ENCODE measurements at places on chromosomes 7 and 10.

GRCh38 chr10:23060918-23061317, 34.5 kb upstream of the MSRB2 start:
- no peak for DNase-seq

DNA sequence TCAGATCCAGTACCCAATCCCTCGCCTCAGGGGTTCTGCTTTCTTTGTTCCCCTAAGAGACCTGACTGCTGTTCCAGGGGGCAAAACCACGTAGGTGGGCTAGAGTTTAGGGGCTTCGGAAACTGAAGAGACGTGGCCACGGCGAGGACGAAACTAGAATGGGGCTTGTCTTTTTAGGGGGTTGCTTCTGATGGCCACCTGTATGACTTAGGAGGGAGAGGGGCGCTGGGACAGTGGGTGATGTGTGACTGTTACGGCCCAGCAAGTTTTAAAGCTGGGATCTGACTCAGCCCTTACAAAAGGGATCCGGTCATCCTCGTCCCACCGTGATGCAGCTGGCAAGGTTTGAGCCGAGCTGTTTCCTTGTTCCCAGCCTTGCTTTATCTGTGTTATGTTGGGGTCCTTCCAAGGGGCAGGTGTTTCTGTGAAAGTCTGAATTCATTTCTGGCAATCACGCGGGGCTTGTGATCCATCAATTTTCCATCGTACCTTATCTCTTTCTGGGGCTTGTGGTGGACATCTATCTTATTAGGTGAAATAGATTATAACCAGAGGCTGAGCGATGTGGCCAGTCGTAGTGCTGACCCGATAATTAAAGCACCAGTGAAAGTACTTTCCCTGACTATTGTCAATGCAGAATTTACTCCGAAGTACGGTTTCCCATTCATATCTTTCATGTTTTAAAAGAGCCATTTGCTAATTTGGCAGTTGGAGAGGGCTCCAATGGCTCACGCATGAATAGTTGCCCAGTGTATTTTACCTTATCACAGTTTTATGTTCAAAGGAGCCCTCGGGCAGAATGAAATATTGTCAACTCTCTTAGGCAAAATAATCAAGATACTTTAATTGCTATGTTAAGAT, 830 bp downstream of the MET start:
- peak; percentile 12 for DNase-seq

GRCh38 chr10:106511917-106512316, 652.6 kb downstream of the SORCS1 start:
- no peak for DNase-seq

DNA sequence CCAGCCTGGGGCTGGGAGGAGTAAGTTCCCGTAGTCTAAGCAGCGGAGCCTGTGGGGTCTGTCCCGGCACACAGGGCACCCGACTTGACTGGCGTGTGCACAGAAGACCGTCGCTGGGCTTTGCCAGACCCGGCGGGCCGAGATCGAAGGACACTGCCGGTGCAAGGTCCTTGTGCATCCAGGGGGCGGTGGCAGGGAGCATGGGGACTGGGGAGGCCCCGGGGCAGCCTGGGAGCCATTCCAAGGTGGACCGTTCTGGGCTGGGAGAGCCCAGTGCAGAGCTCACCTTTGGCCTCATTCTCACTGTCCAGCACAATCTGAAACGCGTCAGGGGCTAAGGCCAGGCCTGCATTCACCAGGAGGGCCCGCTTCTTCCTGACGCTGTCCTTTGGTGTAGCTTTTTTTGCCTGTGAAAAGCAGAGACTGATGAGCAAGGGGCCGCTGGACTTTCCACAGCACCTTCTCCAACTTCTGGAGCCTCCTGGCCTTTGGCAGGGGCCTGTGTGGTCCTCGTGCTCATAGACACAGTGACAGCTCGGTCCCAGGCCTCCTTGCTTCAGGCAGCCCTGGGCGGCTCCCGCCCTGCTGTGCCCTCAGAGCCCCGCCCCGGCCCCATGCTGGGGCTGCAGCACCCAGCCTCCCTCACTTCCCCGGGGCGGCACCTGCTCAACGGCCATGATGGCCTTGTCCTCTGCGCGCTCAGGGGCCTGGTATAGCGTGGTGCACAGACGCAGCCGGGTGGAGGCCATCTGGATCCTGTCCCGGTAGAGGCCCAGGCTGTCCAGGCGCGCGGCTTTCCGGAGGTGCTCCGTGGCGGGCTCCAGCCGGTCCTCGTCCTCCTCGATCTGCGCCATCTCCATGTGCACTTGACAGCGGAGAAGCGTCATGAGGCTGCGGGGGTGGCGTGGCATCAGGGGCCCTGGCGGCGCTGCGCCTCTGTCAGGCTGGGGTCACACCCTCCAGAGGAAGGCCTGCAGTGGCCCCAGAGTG, 20.3 kb downstream of the CFAP46 start:
- no peak for DNase-seq

GRCh38 chr10:125783957-125784356, 8.3 kb upstream of the MMP21 start:
- DNase-seq: no peak

DNA sequence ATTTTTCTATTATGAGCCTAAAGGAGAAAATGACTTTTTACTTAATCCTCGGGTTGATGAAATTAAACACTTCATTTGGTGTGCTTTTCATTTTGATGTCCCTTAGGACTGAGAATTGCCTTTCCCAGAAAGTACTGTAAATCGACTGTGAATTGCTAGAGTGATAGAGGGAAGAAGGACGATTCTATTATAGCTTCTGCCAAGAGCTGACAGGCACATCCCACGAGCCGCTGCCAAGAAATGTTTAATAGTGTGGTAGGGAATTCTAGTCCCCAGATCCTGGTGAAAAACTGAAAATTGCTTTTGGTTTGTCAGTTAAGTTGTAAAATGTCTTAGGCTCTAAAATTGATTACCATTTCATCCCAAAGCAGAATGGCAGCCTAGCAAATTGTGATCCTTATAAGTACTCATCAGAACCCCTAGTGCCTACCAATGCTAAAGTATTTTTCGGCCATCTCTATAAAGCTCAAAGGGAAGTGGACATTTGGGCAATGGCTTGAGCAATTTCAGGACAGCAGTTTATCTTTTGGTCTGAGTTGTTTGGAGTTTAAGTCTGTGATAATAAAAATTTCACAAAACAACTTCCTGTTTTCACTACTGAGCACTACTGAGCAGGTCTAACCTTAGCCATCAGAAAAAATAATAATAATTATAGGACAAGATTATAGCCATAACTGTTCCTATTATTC, 44.6 kb upstream of the HYCC1 start:
- no peak for DNase-seq

DNA sequence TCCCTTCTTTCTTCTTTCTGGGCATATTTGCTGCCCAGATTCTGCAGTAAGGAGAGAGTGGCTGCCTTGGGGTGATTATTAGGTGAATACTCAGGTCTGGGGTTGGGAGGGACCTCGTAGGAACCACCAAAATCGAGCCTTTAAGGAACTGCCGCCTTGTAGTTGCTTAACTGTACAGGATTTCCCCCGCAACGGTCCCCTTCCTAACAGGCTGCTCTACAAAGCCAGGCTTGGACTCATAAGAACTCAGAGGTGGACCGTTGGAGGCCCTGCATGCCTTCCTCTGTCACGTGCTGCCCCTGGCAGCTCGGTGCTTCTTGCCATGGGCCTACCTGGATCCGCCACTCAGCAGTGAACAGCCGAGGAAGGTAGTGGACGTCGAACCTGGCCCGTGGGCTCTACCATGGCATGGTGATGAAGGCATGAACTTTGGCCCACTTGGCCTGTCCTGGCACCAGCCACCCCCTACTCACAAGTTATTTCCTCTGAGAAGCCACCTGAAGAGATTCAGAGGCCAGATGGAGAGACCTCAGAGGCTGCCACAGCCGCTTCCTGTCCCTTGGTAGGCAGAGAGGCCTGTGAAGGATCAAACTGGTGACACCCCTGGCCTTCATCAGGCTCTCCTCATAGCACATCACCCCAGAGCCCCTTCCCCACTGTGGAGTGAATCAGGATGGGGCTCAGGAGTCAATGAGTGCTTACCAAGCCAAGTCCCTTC, 54.6 kb downstream of the NOD1 start:
- DNase-seq: no peak

DNA sequence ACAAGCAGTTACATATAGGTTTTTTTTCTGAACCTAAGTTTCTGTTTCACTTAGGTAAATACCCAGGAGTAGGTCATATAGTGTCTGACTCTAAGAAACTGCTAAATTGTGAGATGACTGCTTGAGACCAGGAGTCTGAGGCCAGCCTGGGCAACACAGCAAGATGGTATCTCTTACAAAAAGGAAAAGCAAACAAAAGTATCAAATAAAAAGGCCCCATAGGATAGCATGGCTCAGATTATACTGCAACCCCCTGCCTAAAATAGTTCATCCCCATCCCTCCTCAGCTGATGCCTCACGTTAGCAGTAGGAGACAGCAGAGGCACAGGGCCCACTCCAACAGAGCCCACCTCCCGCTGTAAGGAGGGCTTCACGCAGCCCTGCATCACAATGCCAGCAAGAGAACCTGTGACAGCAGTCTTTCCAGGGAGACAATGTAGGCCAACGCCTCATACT, 90.3 kb downstream of the SRPK2 start:
- DNase-seq: no peak

- no peak for DNase-seq
Measured at GRCh38 chr7:33654676-33655075, 250.7 kb upstream of the BMPER start.

GRCh38 chr7:110454713-110455112, 636.2 kb upstream of the LRRN3 start:
- DNase-seq: no peak

- no peak for DNase-seq
Measured at GRCh38 chr10:24730811-24731210, 7.1 kb upstream of the ARHGAP21 start.

DNA sequence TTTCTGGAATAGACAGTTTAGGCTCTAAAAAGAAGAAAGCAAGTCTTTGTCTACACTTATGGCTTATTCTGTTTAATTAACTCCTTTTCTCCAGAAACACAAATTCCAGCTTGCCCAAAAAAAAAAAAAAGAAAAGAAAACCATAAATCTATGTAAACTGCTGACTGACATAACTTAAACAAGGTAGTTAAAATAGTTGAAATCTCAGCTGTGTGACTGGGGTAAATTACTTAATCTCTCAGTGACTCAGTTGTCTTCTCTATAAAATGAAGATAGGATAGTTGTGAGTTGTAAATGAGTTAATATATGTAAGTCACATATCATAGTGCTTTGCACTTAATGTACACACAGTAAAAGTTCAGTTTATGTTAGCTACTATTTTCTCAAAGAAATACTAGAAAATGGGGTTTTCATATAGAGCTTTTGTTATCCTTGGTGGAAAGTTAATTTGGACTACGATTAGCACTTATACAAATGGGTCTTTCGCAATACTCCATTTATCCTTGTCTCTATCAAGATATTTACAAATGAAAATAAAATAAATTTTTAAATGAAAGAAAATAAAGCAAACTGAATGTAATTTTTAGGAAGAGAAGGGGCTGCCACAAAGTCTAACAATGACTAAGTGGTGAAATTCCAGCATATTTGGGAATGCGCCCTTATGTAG, 200.9 kb downstream of the MBL2 start:
- no peak for DNase-seq

GRCh38 chr7:259751-260405, 30.1 kb upstream of the FOXL3 start:
- no peak for DNase-seq

DNA sequence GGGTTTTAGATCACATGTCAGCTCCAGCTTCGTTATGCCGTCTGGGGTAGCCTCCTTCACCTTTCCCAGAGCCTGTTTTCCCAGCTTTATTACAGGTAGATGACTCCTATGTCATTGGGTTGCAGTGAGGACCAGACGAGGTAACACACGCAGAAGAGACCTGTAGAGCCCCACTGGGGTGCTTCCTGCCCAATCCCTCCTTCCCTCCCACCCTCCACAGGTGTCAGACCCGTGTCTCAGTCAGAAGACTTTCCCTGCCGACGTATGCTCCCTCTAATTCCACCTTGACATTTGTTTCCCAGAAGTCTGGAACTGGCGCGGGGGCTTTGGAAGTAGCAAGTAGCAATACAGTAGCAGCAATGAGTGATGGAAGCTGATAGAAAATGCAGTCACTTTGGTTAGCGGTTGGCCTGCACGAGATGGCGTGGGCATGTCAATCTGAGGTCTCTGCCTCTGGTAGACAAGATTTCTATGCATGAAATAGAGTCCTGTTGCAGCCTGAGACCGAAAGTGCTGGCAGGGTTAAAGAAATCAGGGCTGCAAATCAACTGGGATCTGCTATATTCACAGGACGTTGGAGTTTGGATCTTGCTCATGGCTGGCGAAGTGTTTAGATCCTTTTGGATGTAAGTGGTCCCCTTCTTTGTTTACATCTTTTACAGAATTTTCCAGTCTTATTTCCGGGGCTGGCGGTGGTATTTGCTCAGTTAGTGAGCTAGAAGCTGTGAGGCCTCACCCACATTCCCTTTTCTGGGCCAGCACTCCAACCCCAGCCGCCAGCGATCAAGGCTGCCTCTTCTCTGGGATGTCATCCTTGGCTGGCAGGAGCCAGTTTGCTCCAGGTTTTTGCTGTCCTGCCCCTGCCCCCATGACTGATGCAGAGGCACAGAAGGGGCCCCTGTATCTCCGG, 78.3 kb upstream of the KMT2C start:
- no peak for DNase-seq

GRCh38 chr10:20991526-20991925, 94.4 kb upstream of the NEBL start:
- DNase-seq: no peak

GRCh38 chr10:34809796-34810195, 5.3 kb downstream of the PARD3 start:
- DNase-seq: no peak

DNA sequence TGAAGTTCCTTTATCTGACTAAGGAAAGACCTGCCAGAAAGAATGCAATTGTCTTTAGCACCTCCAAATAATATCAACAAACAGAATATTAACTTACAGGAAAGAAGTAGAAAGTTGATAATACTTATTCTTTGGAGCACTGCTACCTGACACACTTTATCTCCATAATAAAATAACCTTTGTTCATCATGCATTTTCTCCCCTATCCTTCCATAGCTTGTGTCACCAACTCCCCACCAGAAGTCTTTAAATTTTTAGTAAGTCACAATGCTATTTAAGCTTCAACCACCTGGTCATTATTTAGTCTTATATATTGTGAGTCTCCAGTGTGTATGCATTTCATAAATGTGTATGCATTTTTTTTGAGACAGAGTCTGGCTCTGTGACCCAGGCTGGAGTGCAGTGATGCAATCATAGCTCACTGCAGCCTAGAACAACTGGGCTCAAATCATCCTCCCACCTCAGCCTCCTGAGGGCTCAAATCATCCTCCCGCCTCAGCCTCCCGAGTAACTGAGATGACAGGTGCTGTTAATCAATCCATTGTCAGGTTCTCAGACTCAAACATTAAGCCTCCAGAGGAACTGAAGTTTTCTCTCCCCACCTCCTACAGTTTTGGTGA, 7.3 kb upstream of the CYP3A43 start:
- DNase-seq: no peak

GRCh38 chr7:130960208-130960988, 226.4 kb upstream of the KLF14 start:
- DNase-seq: no peak

DNA sequence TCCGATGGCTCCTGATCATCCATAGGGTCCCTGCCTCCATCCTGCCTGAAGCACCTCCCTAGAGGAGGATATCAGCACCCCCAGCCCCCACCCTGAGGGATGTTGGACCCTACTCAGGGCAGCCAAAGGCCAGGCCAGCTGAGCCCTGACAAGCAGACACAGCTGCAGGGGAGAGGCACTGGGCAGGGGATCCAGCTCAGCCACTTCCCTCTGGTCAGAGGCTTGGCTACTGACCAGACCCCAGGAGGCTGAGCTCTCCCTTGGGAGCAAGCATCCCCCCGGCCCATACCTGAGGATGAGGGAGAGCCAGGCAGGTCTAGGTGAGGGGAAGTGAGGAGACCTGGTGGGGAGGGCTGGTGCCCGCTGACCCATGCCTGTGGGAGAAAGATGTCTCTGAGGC, 6.6 kb downstream of the LDB3 start:
- no peak for DNase-seq

- no peak for DNase-seq
Measured at GRCh38 chr10:129049501-129049900, 417.5 kb upstream of the MGMT start.
